ENCODE measurements at places on chromosomes 16 and 17. TPM values are rescaled to one million over a fixed set of nuclear protein-coding genes. Genes with fewer than 3 reads are reported as not detected.
A peak's percentile ranks its signal among the peaks of the same experiment; 100 is the strongest.

DNA sequence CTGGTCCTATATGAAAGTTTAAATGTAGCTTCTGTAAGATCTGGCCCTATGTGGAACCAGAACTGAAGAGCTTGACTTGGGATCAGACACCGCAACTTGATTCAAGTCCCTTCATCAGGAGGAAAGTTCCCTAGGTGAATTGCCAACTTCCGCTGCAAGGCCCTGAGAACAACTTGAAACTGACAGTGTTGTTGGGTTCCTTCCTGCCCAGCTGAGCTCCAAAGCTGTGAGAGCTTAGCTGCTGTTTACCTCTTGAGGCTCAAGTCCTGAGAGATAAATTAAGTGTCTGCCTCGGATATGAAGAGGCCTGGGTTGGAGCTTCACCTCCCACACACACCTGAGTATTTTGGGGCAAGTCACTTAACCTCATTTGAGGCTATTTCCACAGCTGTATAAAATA, 44.7 kb downstream of the REXO5 start:
- no peak for DNase-seq
- H3K27ac ChIP-seq, result peak overlapping the region; percentile 89
- peaks cover 52% of the 10 kb centered on the region for H3K4me1 ChIP-seq

- H3K4me1 ChIP-seq, result peaks cover 40% of the 10 kb centered on the region
- H3K27me3 ChIP-seq, result no peaks in the 10 kb centered on the region
- H3K27ac ChIP-seq, result peak overlapping the region; percentile 20
Observed at GRCh38 chr17:59427996-59428395, 96.5 kb downstream of the YPEL2 start.

- no peak for DNase-seq
- H3K36me3 ChIP-seq, result no peaks in the 10 kb centered on the region
- H3K4me3 ChIP-seq, result no peak overlapping the region
- H3K27me3 ChIP-seq, result peaks cover 37% of the 10 kb centered on the region
- peaks cover 6% of the 10 kb centered on the region for H3K4me1 ChIP-seq
Observed at GRCh38 chr17:34635876-34636275, 56.5 kb downstream of the TMEM132E start.

DNA sequence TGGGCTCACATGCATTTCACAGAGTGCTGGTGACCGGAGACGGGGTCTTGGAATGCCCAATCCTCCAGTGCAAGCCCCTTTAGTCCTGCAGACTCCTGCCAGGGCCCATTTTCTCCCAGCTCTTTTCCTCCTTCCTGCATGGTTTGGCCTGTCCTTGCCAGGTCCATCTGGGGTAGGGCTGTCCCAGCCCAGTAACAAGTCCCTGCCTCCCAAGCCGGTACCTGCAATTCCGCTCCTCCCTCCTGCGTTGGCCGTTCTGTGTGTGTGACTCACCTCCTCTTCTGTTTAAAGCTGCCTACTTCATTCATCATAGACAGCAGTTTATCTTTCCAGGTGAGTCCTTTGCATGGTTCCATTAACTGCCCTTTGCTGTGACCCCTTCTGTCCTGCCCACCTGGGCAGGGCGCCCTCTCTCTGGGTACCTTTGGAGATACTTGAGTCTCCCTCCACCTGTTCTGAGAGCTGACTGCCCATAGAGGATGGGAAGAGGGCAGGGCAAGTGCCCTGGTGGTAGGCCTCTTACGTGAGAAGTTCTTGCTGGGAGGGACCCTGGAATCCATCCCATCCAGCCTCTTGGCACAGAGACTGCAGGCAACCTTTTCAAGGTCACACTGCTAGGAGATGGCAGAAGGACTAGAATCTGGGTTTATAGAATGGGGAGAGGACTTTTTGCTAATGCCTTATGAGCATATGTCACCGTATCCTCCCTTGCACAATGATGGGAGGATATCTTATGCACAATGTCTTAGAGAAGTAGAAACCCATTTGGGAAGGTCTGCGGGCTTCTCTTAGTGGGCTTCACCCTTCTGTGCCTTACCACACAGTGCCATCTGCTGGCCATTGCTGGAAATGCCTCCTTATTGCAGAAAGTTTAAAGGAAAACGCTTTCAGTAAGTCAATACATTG, 29.7 kb upstream of the LGALS9 start:
- H3K36me3 ChIP-seq, result peaks cover 50% of the 10 kb centered on the region
- no peak for DNase-seq
- H3K27me3 ChIP-seq, result no peaks in the 10 kb centered on the region

DNA sequence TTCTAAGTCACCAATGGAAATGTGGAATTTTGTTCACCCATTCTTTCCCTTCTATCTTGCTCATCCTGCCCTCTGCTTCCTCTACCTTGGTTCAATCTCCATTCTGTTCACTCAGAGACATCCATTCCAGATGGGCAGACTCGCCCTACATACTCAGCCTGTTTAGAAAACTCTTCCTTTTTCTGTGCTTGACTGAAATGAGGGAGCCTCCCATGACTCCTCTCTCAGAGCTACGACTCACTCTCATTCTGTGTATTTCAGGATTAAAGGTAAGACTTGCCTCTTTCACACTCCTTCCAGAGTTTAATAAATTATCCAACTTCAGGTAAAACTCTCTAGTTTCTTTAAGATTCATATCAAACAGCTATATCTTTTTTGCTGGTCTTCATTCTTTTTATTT, 182.8 kb downstream of the HS3ST3A1 start:
- H3K27ac ChIP-seq, result no peak overlapping the region
- no peak for DNase-seq
- H3K36me3 ChIP-seq, result no peaks in the 10 kb centered on the region
- H3K4me1 ChIP-seq, result peaks cover 26% of the 10 kb centered on the region
- no peaks in the 10 kb centered on the region for H3K27me3 ChIP-seq

DNA sequence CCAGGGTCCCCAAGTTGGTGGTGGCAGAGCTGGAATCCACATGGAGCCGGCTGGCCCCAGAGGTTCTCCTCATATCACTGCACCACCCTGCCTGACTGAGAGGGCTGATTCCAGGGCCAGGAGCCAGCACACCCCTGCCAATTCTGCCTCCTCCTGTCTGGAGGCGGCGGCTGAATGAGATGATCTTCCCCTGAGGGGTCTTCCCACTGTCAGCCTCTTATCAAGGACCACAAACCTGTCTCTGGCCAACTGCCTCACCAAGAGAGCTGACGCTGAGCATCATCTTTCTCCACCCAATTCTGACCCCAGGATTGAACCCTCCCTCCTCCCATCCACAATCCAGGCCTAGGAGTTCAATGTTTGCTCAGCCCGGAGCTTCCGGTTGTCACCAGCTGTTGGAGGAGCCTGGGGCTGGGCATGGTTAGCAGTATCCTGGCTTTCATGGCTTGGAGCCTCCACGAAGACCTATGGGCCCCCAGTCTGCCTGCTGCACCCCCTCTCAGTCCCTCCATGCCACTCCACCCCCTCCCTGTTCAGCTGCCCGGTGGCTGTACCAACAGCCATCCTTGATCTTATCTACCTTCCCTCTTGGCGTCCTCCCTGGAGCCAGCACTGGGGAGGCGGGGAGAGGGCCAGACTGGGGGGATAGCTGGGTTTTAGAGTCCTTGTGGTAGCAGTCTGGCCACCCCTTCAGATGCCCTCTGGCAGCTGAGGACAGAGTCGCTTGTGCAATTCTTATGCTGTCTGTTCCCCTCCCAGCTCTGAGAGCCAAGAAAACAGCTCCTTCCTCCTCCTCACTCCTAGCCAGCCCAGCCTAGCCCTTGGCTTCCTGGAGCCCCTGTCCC, 25.6 kb downstream of the ABCC3 start:
- no peaks in the 10 kb centered on the region for H3K36me3 ChIP-seq
- no peak overlapping the region for H3K4me3 ChIP-seq
- H3K27me3 ChIP-seq, result no peaks in the 10 kb centered on the region
- DNase-seq, result no peak
- H3K4me1 ChIP-seq, result peaks cover 30% of the 10 kb centered on the region

DNA sequence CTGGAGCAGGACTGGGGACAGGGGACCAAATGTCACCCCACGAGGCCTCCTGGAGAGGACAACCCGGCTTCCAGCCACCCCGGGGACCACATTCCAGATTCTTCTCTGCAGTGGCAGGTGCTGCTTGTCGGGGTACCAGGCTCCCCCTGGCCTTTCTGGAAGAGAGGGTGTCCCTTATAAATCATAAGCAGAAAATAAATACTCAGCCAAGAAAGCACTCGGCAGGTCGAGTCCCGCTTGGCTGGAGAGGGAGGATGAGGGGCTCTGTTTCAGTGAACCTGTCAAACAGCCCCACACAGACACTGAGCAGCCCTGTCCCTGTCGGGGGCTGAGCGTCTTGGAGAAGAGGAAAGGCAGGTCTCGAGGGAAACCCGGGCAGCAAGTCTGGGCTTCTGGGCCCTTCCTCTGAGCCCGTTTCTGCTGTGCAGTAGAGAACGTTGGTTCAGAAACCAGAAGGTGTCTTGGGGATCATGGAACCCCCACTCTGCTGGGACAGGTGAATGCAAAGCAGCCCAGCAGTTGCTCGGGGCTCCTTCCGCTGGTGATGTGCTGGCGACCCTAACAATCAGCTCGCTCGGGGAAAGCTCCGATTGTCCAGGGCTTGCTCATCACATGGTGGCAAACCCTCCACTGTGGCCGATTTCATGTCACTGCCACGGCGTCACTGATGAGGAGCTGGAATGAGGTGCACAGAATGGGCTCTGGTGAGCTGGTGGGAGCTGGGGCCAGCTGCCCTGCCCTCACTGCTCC, 36.6 kb downstream of the COX4I1 start:
- no peak overlapping the region for H3K4me3 ChIP-seq
- peak; percentile 57 for DNase-seq
- peaks cover 12% of the 10 kb centered on the region for H3K27me3 ChIP-seq
- H3K27ac ChIP-seq, result no peak overlapping the region
- H3K36me3 ChIP-seq, result no peaks in the 10 kb centered on the region

- no peaks in the 10 kb centered on the region for H3K27me3 ChIP-seq
- peak overlapping the region; percentile 92 for H3K27ac ChIP-seq
- no peaks in the 10 kb centered on the region for H3K36me3 ChIP-seq
Observed at GRCh38 chr16:67673712-67674580, 7.3 kb downstream of the C16orf86 start.

GRCh38 chr17:10088444-10088843, 110.0 kb downstream of the GAS7 start:
- DNase-seq, result no peak
- no peaks in the 10 kb centered on the region for H3K36me3 ChIP-seq
- no peak overlapping the region for H3K4me3 ChIP-seq
- H3K4me1 ChIP-seq, result peaks cover 10% of the 10 kb centered on the region

GRCh38 chr16:82728901-82729300, 102.1 kb downstream of the CDH13 start:
- no peak for DNase-seq
- no peaks in the 10 kb centered on the region for H3K4me1 ChIP-seq
- no peak overlapping the region for H3K4me3 ChIP-seq
- H3K36me3 ChIP-seq, result no peaks in the 10 kb centered on the region

- H3K27ac ChIP-seq, result no peak overlapping the region
- peaks cover 4% of the 10 kb centered on the region for H3K36me3 ChIP-seq
- DNase-seq, result no peak
- peak overlapping the region; percentile 87 for H3K4me3 ChIP-seq
- peaks cover 25% of the 10 kb centered on the region for H3K4me1 ChIP-seq
Observed at GRCh38 chr17:81978524-81979298, 1.3 kb downstream of the ASPSCR1 start.

DNA sequence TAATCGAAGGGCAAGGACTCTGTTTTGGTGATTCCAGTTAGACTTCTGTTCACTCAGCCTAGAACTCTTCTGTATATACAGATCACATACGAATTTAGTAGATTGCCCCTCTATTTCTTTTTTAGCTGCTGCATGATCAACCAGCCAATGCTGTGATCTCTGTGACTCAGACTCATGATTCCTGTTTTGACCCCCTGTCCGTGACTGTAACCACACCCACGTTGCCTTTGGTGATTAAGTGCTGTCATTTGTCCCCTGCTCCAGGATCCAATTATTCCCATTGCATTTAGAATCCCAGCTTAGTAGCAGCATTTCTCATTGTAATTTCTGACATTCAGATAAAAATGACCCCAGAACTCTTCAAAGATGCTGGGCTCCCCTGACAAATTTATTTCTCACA, 545.7 kb downstream of the NPIPA7 start:
- H3K4me1 ChIP-seq, result no peaks in the 10 kb centered on the region
- no peaks in the 10 kb centered on the region for H3K36me3 ChIP-seq
- no peak overlapping the region for H3K4me3 ChIP-seq
- H3K27me3 ChIP-seq, result no peaks in the 10 kb centered on the region
- DNase-seq, result no peak

The PYDC1 gene
- total RNA-seq, result not detected

The AGRP gene
- total RNA-seq, result 4.9 TPM

The NPW gene
- not detected for total RNA-seq

The KRTAP16-1 gene
- total RNA-seq, result not detected

The CRYM gene
- 4.8 TPM for total RNA-seq
